ENCODE measurements at places on chromosomes 13 and 19.

GRCh38 chr13:112806739-112807652, 117.2 kb downstream of the ATP11A start:
- DNase-seq = no peak

DNA sequence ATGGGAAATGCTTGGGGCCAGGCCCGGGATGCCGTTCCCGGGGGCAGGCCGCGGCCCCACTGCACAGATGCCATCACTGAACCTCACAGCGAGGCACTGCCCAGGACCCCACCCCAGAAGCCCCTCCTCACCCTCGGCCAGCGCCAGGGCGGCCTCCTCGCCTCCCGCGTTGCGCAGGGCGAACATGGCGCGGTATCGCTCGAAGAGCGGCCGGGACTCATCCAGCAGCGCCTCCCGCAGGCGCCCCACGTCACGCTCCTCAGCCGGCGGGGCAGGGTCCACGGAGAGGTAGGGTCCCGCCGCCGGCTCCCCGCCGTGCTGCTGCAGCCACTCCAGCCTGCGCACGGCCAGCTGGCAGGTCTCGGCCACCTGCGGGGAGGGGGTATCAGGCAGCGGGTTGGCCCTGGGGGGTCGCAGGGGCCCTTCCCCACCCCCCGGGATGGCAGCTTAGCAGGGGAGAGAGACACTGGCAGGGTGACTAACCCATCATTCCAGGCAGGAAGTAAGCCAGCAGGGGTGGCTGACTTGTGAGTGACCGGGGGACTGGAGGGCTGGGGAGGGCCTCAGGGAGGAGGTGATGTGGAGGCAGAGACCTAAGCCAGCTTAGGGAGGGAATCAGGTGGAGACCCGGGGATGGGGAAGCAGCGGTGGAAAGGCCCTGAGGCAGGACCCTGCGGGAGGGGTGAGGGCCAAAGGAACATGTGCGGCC, 8.2 kb downstream of the DOHH start:
- DNase-seq = no peak

GRCh38 chr13:38483623-38484022, 134.0 kb downstream of the UFM1 start:
- DNase-seq = no peak

DNA sequence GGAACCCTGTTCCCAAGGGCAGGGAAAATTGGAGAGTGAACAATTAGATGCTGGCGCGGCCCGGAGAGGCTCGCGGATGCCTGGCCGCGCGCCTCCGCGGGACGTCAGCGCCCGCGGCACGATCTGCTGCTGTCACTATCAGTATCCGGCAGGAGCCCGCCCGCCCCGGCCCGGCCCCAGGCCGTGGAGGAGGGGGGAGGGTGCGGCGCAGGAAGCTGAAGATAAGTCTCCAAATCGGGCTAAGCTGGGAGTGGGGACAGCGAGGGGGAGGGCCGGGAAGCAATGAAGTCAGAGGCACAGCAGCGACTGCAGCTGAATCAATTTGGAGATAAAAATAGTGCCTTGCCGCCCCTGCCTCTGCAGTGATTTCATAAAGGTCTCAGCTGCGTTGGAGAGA, 441.5 kb upstream of the KLF12 start:
- DNase-seq = no peak

DNA sequence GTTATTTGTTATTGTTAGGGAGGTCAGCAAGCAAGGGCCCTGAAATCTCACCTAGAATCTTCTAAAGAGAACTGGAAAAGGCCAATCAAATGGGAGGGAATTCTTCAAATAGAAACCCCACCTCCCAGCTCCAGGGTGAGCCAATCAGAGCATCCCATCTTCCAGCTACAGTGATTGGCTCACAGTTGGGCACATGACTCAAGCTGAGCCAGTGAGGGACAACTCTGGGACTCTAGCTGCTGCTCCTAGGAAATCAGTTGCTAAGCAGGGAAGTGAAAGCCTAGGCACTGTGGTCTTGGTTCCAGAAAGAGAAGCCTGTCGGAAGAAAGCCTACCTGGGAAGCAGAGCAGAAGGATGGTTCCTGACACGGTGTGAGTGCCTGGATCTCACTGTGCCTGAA, 13.4 kb downstream of the TM6SF2 start:
- no peak for DNase-seq

GRCh38 chr13:78940455-78941130, 281.6 kb upstream of the OBI1 start:
- no peak for DNase-seq

GRCh38 chr13:92488249-92488852, 738.3 kb upstream of the GPC6 start:
- DNase-seq = no peak

DNA sequence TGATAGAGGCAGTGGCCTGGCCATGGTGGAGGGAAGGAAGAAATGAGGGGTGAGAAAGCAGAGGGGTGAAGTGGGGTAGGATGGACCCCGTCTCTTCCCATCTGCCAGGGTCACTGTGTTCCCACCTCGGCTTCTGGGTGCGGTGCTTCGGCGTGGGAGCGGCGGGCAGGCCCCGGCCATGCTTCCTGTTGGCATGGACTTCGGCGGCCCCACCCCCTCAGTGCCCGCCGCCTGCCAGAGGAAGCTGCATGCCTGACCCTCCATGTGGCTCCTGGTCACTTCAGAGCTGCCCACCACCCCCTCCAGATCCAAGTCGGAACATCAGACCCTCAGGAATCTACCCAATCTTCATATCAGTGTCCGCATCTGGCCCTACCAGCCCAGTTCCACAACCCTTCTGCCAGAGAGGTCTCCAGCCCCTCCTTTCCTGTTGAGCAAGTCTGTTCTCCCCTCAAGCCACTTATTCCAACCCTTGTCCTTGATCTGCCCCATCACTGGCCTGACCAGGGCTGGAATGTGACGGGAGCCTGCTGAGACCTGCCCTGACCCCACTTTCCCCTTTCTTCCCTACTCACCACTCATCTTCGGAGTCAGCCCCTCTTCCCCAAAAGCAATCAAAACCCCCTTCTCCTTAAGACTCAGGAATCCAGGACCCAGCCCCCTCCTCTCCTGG, 1.5 kb downstream of the KCNN4 start:
- DNase-seq = no peak

GRCh38 chr13:74027161-74027779, 106.9 kb downstream of the KLF12 start:
- no peak for DNase-seq

GRCh38 chr13:33721724-33722123, 96.2 kb upstream of the RFC3 start:
- no peak for DNase-seq

DNA sequence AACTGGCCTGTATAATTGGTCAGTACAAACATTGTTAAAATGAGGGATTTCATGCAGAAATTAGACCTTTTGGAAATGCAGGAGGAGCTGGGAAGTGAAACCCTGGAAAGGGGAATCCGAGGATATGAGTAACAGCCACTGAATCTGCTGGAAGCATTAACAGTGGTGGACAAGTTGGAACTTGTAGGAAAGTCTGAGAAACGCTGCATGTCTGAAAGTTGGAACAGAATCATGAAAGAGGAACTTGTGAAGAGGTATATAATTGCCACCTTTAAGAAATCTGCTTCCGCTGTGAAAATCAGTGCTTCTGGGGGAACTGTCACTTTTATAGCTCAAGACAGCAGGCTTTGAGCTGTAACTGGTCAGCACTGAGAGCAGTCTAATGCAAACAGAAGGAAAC, 716.5 kb upstream of the PRR20A start:
- DNase-seq = no peak

DNA sequence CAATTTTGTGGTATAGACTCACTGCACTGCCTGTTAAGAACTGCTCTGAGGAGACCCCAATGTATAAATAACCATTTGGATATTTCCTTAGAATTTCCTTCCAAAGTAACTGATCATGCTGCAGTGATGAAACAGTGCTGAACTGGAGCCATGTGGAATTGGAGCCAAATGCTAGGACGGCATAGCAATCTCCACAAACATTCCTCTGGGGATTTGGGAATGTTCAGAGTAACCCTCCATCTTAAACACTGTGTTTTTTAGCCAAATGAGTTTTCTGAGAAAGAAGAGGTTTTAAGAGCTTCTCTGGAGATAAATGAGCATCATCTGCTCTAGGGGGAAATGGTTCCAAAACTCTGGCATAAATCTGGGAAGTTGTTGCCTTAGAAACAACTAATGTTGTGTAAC, 98.2 kb downstream of the OLFM4 start:
- DNase-seq = no peak

DNA sequence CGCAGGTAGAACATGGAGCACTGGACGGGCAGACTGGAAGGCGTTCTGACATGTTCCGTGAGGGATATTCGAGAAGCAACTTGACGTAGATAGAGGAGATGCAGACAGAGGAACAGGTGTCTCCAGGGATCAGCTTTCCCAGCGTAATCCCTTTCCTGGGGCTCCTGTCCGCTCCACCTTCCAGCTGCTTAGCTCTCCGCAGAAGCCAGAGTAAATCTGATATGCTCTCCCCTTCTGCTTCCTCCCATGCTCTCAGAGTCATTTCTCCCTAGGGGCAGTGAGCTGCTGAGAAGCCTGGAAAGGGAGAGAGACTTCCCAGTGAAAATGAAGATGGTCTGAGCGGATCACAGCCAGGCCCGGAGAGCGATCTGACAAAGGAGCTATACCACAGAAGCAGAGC, 23.0 kb upstream of the OLFM4 start:
- DNase-seq = no peak

GRCh38 chr13:94168783-94169453, 310.6 kb downstream of the DCT start:
- no peak for DNase-seq

GRCh38 chr13:111954661-111955411, 112.1 kb upstream of the SOX1 start:
- DNase-seq = no peak

- no peak for DNase-seq
Observed at GRCh38 chr13:47478985-47479384, 522.1 kb downstream of the SUCLA2 start.

DNA sequence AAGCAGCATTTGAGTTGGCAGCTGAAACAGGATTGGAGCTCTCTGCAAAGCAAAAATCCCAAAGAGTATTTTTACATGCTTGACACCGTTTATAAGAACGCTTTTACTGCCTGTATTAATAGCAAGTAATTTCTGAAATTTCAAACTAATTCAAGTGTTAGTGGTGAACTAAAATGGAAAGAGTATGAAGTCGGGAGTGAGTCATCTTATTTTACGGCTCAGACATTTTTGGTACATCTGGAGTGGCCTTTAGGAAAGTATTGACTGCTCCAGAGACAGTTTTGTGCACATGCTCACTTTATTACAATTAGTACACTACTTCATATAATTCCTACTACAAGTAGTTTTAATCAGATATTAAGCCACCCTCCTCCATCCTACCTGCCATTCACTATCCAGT, 167.4 kb downstream of the SLITRK6 start:
- no peak for DNase-seq

DNA sequence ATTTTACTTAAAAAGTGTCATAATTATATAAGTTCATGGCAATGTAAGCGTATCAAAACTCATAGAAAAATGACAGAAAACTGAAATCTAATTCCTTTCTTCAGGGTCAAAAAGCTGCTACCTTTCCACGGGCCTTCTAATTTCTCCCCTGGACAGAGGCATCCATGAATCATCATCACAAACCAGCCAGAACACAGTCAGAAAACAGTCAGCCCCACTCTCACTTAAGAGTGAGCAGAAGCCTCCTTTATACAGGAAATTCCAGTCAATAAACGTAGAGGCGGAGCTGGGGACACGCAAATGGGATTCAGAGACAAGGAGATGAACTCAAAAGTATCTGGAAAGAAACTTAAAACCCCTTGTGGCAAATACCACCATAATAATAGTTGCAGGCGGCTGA, 54.2 kb upstream of the ABCC4 start:
- DNase-seq = no peak

- DNase-seq = no peak
Observed at GRCh38 chr13:32737111-32737571, 150.9 kb downstream of the PDS5B start.

DNA sequence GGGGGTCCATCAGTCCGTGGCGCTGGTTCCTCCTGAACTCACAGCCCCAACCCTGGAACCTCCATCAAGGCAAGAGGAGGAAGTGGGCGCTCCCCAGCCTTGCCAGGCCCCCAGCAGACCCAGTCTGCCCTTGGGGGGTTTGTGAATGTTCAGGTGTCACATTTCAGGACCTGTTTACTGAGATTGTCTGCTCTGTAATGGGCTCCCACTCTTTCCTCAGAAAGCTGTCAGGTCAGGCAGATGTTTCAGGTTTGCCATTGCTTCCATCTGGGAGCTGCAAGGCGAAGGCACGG, 29.4 kb downstream of the TSSK6 start:
- no peak for DNase-seq

GRCh38 chr19:17862711-17863519, 3.2 kb downstream of the RPL18A start:
- no peak for DNase-seq

- DNase-seq = no peak
Observed at GRCh38 chr13:66974174-66974573, 256.0 kb downstream of the PCDH9 start.

DNA sequence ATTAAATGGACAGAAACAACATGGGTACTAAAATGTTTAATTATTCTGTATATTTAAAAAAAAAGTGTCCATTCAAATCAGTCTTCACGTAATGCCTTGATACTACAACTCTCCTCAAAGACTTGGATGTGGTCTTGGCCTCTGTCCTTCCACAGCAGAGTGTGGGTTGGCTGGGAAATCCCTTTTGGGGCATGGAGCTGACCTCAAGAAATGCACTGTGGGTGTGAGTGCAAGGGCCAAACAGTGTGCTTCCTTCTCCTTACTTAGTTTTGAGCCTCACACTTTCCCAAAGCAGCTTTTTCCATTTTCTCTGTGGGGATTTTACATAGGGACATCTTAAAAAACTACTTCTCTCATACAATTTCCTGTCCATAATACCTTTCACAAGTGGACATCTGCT, 607.4 kb downstream of the EFNB2 start:
- DNase-seq = no peak

- DNase-seq = no peak
Observed at GRCh38 chr13:110423689-110424302, 116.7 kb downstream of the COL4A2 start.
